ENCODE measurements at places on chromosomes 12 and 14.

- H3K27me3 ChIP-seq = no peaks in the 10 kb centered on the region
- no peaks in the 10 kb centered on the region for H3K4me1 ChIP-seq
- H3K4me3 ChIP-seq = no peak overlapping the region
- DNase-seq = no peak
- no peaks in the 10 kb centered on the region for H3K36me3 ChIP-seq
Observed at GRCh38 chr14:91352728-91353692, 64.6 kb downstream of the CCDC88C start.

DNA sequence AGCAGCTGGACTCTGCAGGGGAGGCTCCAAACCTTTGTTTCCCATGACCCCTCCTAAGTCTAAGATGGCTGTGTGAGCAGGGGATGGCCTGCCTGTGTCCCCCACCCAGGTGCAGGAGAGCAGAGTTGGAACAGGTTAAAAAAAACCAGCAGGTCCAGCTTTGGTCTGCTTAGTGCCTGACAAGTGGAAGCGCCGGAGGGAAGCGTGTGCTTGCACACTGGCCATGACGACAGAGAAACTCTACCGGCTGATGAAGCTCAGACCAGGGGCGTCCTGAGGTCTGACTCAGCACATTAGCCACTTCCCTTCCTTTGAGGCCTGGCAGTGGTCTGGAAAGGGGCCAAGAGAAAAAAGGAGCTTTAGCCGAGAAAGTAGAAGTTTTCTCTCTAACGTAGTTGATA is 280.1 kb downstream of the VRK1 start:
- no peaks in the 10 kb centered on the region for H3K36me3 ChIP-seq
- no peak overlapping the region for H3K27ac ChIP-seq
- no peaks in the 10 kb centered on the region for H3K27me3 ChIP-seq
- no peaks in the 10 kb centered on the region for H3K4me1 ChIP-seq
- H3K4me3 ChIP-seq = no peak overlapping the region

GRCh38 chr14:74019408-74020137 is 424 bp downstream of the BBOF1 start:
- H3K27ac ChIP-seq = peak overlapping the region; percentile 97
- H3K27me3 ChIP-seq = no peaks in the 10 kb centered on the region
- DNase-seq = no peak
- H3K36me3 ChIP-seq = no peaks in the 10 kb centered on the region

DNA sequence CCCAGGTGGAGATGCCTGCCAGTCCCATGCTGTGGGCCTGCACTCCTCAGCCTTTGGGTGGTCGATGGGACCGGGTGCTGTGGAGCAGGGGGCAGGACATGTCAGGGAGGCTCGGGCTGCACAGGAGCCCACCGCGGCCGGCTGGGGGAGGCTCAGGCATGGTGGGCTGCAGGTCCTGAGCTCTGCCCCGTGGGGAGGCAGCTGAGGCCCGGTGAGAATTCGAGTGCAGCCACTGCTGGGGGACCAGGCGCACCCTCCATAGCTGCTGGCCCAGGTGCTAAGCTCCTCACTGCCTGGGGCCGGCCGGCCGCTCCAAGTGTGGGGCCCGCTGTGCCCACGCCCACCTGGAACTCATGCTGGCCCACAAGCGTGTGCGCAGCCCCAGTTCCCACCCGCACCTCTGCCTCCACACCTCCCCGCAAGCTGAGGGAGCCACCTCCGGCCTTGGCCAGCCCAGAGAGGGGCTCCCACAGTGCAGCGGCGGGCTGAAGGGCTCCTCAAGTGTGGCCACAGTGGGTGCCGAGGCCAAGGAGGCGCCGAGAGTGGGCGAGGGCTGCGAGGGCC is 49.6 kb downstream of the DACT1 start:
- H3K27ac ChIP-seq = no peak overlapping the region
- no peak for DNase-seq
- no peak overlapping the region for H3K4me3 ChIP-seq

DNA sequence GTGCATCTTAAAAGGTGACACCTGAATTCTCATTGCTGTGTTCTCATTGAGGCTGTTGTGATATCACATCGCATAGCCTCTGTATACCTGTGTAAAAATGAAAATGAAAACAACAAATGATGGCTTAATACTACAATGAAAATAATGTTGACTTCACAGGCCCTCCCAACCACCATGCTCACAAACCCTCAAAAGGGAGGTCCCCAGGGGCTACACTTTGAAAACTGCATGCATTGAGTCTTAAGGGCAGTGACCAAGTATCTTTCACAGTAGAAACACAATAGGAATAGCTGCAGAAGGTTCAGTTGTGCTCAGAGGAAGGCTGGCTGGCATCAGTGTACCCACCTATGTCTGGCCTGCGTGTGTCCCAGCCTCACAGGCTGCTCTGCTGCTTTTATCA is 27.6 kb upstream of the KCNK13 start:
- no peak overlapping the region for H3K27ac ChIP-seq
- H3K4me3 ChIP-seq = no peak overlapping the region
- no peaks in the 10 kb centered on the region for H3K4me1 ChIP-seq
- H3K27me3 ChIP-seq = no peaks in the 10 kb centered on the region
- no peak for DNase-seq

DNA sequence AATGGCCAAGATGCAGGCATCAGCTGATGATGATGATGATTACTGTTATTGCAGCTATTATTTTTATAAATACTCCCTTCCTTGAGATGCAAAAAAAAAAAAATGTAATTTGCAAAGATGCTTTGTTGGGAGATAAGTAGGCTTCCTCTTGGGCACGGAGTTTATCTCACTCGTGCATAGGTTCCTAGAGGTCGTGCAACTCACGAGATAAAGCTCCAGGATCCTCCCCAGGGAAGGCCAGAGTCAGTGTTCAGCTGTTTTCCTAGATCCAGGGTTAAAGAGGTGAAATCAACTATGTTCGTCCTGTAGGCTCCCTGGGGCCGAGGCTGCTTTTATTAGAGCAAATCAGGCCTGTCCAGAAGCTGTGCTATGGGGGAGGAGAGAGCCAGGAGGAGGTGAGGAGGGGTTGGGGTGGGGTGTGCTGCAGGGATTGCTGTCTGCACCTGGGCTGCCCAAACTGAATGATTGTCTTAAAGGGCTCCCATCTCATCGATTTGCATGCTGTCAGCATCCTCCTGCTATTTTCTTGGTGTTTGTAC is 270.3 kb downstream of the NRXN3 start:
- no peaks in the 10 kb centered on the region for H3K27me3 ChIP-seq
- no peaks in the 10 kb centered on the region for H3K36me3 ChIP-seq
- H3K27ac ChIP-seq = no peak overlapping the region
- H3K4me3 ChIP-seq = no peak overlapping the region

DNA sequence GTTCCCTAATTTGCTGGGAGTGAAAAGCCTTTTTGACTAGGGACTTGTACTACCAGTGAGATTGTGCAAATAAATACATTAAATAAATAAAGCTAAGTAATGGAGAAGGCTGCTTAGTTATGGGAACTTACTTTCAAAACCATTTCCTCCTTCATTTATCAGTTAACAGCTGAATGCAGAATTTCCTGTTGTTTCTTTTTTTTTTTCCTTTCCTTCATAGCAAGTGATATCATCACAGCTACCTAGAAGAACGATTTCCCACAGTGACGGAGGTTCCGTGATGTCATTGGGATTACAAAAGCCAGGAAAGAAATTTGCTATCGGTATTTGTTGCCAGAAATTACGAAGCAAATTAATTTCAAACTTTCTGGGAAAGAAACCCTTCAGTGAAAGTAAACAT is 42.1 kb upstream of the SOCS2 start:
- H3K36me3 ChIP-seq = no peaks in the 10 kb centered on the region
- no peak for DNase-seq
- no peak overlapping the region for H3K4me3 ChIP-seq
- H3K27ac ChIP-seq = no peak overlapping the region

- no peak overlapping the region for H3K27ac ChIP-seq
- no peaks in the 10 kb centered on the region for H3K27me3 ChIP-seq
- peaks cover 4% of the 10 kb centered on the region for H3K4me1 ChIP-seq
Observed at GRCh38 chr12:57404966-57405640, 25.7 kb downstream of the R3HDM2 start.

DNA sequence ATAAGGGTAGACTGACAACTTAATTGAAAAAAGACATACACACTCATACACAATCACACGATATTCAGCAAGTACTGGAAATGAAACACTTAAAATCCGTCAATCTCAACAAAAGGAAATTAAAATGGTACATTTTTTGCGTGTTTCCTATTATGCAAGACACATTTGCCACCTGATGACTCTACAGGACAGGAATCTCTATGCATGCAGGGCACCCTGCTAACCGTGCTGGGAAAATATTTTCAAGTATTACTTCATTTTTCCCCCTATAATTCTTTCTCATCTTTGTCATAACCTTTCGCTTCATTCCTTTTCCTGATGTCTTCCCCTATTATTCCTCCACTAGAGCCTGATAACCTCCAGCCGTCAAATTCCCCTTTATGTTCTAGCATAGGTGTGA is 150.2 kb downstream of the TMEM132D start:
- no peak overlapping the region for H3K27ac ChIP-seq
- DNase-seq = no peak
- H3K4me3 ChIP-seq = no peak overlapping the region
- H3K27me3 ChIP-seq = no peaks in the 10 kb centered on the region
- H3K36me3 ChIP-seq = no peaks in the 10 kb centered on the region

- H3K36me3 ChIP-seq = no peaks in the 10 kb centered on the region
- no peak for DNase-seq
- H3K27ac ChIP-seq = no peak overlapping the region
- no peak overlapping the region for H3K4me3 ChIP-seq
- H3K27me3 ChIP-seq = no peaks in the 10 kb centered on the region
Observed at GRCh38 chr14:68703093-68703492, 89.8 kb downstream of the ZFP36L1 start.

DNA sequence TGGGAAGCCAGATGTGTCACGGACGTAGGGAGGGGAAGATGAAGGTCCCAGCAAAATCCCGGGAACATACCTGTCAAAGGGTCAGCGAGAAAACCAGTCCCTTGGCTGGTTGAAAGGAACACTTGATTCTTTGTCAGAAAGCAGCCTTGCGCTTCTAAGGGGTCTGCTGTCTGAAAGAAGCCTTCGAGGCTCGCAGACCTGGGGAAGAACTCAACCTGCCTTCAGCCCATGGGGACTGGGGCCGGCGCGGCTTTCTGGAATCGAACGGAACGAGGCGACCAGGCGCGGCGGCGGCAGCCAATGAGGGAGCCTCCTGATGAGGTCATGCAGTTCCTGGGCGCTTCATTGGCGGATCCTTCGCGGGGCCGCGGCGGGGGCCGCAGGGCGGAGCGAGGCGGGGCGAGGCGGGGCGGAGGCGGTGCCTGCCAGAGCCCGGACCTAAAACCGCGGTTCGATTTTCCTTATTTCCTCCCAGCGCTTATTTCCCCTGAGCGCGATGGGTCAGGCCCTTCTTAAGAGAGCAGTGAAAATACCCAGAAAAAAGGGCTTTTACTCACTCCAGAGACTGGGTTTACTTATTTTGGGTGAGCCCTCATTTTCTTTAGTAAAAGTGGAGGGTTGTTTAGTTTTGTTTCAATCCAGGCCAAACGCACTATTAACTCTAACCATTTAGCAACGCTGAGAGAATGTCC is 11.8 kb upstream of the TTC7B start:
- H3K4me3 ChIP-seq = peak overlapping the region; percentile 55
- no peaks in the 10 kb centered on the region for H3K27me3 ChIP-seq
- no peaks in the 10 kb centered on the region for H3K36me3 ChIP-seq
- DNase-seq = peak; percentile 92
- peak overlapping the region; percentile 75 for H3K27ac ChIP-seq

GRCh38 chr14:71290301-71290700 is 383.0 kb downstream of the PCNX1 start:
- H3K4me3 ChIP-seq = no peak overlapping the region
- DNase-seq = no peak
- H3K27me3 ChIP-seq = no peaks in the 10 kb centered on the region
- H3K36me3 ChIP-seq = no peaks in the 10 kb centered on the region

GRCh38 chr14:105742531-105742848 is 216.1 kb downstream of the TMEM121 start:
- no peak overlapping the region for H3K27ac ChIP-seq
- no peak overlapping the region for H3K4me3 ChIP-seq
- no peaks in the 10 kb centered on the region for H3K36me3 ChIP-seq

DNA sequence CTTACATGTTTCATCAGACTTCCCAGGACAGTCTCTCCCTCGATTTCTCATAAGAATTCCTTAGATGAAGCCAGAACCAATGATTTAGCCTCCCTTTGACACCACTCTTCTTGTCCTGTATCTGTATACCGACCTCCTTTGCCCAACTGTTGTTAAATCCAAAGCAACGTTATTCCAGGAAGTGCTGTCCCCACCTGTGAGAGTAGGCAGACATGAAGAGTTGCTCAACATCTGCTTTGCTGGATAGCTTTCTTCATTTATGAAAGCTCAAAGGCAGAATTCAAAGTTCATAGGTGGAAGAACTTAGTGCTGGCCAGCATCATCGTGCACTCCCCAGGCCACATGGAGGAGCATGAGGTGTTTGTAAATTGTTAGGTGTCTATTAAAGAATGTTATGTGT is 55.6 kb downstream of the GTF2A1 start:
- DNase-seq = no peak
- no peak overlapping the region for H3K4me3 ChIP-seq
- H3K36me3 ChIP-seq = no peaks in the 10 kb centered on the region
- peaks cover 5% of the 10 kb centered on the region for H3K4me1 ChIP-seq
- H3K27ac ChIP-seq = no peak overlapping the region
- no peaks in the 10 kb centered on the region for H3K27me3 ChIP-seq

DNA sequence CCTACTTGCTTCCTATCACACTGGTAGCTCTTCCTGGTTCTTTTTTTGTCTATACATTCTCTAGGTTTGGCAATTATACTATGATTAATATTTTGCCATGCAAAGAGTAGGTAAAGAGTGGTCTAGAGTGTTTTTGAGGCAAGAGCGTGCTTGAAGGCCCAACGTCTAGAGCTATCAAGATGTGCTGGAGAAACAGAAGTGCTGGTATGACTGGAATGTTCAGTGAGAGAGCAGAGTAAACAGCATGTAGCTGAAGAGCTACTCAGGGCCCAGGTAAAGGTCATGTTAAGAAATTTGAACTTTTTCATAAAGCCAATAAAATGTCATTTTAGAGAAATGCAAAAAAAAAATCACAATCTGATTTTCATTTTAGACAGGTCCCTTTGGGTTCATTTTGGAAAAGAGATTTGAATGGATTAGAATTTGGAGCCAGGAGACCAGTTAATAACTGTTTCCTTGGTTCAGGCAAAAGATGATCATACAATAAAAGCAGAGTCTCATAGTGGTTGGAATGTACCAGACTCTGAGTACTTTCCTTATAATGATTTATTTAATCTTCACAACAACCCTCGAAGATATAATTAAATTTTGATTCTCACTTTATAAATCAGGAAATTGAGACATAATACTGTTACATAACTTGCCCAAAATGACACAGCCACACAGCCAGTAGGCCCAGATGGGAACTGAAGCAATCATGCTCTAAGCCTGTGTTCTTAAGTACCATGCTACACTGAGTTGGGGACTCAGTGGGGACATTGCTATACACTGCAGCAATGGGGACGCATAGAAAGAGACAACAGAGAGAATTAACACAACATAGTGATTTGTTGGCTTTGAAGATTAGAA is 350.1 kb downstream of the NELL2 start:
- H3K27me3 ChIP-seq = no peaks in the 10 kb centered on the region
- H3K27ac ChIP-seq = no peak overlapping the region
- H3K36me3 ChIP-seq = no peaks in the 10 kb centered on the region
- H3K4me3 ChIP-seq = no peak overlapping the region
- no peak for DNase-seq

GRCh38 chr14:73717266-73717665 is 3.1 kb upstream of the PNMA1 start:
- DNase-seq = no peak
- peaks cover 58% of the 10 kb centered on the region for H3K36me3 ChIP-seq
- peak overlapping the region; percentile 73 for H3K27ac ChIP-seq
- peaks cover 31% of the 10 kb centered on the region for H3K4me1 ChIP-seq
- no peaks in the 10 kb centered on the region for H3K27me3 ChIP-seq

Measured in tibial artery (tissue), 4 donors.